ENCODE measurements at places on chromosomes 2 and 18.

GRCh38 chr18:59249199-59249774 is 24.0 kb downstream of the RAX start:
- DNase-seq = peak; percentile 90

- no peak for DNase-seq
Observed at GRCh38 chr2:127011796-127012195, 95.2 kb downstream of the BIN1 start.

GRCh38 chr2:39851651-39852110 is 72.6 kb upstream of the THUMPD2 start:
- peak; percentile 75 for DNase-seq

- DNase-seq = peak; percentile 15
Observed at GRCh38 chr2:239596253-239596652, 195.4 kb upstream of the HDAC4 start.

- DNase-seq = no peak
Observed at GRCh38 chr2:173989884-173990215, 24.7 kb upstream of the SP3 start.

DNA sequence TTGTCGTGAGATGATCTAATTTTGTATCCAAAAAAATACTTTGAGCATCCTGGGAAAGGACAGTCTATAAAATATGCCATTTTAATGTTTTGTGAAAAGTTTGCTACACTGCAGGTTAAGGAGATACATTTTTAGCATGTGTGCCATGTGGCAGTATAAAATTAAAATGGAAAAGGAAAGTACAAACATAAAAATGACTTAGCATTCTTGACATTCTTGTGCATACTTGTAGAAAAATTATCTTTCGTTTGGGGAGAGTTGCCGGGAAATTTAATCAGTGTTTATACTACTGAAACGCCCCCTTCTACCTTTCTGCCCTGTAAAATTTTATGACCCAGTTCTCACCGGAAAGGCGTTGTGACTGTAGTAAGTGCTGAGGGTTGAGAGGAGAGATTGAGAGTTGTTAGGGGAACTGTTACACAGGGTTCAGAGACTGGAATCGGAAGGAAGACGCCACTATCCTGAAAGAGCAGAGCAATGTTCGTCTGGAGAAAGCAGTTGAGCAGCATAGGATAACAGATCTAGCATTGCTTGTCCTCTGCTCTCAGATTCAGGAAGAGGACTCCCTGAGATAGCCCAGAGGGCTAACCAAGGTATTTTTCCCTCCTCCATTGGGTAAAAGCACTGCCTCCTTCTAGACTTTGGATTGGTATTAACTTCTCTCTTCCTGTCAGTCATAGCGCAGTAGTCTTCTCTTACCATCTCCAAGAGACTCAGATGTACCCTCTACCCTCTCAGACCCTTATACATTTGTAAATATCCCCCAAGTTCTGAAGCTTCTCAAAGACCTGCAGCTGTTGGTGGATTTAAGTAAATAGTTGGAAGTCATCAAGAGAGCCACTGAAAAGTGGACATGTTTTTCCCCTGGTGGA is 2.7 kb downstream of the CDH20 start:
- DNase-seq = no peak

DNA sequence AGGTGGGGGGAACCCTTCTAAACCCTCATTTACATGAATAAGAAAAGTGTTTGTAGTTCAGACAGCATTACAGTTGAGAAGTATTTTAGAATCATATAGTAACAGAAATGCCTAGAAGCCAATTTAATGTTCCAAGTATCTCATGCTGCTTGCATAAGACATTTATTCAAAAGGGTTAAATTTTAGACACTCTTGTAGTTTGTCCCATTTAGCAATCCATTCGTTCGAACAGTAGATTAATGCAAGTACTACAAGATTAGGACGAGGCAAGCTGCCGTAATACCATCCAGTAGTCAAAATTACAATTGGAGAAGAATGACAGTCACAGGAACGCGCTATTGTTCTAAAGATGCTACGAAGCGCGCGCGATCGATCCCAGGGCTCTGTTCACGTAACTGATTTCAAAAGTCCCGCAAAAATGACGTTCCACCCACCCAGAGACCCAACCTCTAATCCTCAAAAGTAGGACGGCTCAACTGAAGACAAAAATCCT is 1.2 kb downstream of the TMEM237 start:
- no peak for DNase-seq

DNA sequence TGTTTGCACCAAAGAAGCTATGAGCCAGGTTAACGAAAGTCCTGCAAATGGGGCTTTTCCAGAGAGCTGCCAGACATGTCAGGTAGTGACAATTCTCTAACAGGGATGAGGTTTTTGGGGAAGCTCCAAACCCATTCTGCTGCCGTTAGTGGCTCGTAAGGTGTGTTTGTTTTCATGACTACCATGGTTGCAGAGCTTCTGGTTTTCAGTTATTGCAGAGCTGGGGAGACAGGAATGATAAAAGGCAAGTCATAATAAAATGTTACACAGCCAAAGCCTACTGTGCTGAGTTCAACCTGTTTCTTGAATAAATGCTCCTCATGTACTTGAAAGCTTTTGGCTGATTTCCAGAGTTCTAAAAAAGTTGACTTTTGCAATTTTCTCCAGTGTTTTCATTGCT is 209.2 kb upstream of the STK17B start:
- DNase-seq = no peak

Data from NAMALWA (cell line).